Stimulated activated CD4-positive, alpha-beta T cell treated with anti-CD3 and anti-CD28 coated beads, Interleukin-12 subunit alpha, Interleukin-12 subunit beta, amount 100 ng/mL, for 48 hours (primary cell): ENCODE measurements at places on chromosomes 2 and 18.

DNA sequence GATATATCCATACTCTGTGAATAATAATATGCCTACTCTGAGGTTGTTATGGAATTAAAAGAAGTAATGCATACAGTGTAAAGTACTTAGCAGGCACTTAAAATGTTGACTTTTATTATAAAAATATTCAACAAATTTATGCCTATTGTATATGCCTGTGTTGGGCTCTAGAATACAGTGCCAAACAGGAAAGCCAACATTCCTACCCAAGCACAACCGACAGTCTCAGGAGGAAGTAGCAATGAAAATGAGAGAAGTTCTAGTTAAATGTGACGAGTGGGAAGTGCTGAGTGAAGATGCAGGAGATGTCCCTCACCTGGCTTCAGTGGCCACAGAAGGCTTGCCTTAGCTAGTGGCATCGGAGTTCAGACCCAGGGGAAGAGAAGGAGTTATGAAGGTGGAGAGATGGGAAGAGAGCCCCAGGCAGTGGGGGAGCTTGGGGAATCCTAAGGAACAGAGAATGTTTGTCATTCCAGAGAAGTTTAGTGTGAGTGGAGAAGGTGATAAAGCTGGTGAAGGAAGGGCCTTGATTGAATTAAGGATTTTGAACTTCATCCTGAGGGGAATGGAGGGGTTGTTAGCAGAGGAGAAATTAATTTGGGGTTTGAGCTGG is 105.4 kb upstream of the CNGA3 start:
- DNase-seq = no peak

DNA sequence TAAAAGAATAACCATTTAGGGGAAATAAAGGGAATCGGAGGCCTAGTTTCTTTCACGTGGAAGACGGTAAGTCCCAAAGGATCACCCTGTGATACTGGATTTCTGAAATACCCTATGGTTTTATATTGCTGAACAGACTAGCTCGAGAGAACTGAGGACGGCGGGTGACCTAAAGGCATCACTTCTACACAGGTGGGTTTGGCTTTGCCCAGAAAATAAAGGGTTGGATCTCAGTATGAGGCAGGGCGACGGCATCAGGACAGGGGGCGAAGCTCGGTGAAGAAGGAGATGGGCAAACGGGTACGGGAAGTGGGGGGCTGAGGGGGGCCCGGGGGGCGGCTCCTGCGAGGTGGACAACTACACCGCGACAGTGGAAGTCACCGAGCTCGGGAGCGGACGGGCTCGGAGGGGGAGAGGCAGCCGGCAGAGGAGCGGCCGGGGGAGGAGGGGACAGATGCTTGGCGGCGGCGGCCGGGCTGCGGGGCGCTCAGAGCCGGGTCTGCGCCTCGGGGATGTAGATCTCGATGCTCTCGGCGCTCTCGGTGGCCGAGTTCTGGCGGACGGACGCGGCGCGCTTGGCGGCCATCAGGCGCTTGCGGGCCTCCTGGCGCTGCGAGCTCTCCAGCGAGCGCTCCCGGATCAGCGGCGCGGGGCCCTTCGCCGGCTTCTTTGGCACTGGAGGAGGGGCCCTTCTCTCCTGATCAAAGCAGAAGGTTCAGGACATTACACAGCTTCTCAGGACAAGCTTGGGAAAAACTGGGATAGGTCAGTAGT is 48.9 kb downstream of the TGIF1 start:
- DNase-seq = no peak

DNA sequence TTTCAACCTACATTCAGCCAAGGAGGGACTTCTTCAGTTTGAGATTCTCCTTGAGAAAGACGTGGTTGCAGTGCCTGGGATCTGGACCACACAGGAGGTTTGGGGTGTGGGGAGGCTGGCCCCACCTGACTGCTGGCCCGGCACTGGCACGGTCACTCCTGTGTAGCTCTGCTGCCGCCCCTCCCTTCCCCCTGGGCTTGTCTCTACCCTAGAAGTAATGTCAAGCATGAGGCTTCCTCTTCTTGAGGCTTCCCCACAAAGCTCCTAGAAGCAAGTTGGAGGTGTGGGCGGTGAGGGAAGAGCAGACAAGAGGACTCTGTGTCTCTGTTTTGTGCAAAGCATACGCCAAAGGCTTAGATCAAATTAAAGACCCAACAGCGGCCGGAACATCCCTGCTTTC is 8.7 kb downstream of the KLHL29 start:
- DNase-seq = no peak

- no peak for DNase-seq
These were observed 247.3 kb downstream of the NUP35 start for GRCh38 chr2:183371545-183371944.

DNA sequence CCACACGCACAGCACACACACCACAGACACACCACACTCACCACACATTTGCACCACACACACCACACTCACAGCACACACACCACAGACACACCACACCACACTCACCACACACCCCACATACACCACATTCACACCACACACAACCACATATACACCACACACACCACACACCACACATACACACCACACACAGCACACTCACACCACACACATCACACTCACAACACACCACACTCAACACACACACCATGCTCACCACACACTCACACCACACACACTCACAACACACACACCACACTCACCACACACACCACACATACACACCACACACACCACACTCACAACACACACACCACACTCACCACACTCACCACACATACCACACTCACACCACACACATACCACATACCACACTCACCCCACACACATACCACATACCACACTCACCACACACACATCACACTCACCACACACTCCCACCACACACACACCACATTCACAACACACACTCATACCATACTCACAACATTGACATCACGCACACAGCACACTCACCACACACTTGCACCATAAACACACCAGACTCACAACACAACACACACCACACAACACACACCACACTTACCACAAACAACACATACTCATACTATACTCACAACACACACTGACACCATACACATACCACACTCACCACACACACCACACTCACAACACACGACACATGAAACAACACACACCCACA is 60.0 kb downstream of the SDC1 start:
- DNase-seq = no peak

DNA sequence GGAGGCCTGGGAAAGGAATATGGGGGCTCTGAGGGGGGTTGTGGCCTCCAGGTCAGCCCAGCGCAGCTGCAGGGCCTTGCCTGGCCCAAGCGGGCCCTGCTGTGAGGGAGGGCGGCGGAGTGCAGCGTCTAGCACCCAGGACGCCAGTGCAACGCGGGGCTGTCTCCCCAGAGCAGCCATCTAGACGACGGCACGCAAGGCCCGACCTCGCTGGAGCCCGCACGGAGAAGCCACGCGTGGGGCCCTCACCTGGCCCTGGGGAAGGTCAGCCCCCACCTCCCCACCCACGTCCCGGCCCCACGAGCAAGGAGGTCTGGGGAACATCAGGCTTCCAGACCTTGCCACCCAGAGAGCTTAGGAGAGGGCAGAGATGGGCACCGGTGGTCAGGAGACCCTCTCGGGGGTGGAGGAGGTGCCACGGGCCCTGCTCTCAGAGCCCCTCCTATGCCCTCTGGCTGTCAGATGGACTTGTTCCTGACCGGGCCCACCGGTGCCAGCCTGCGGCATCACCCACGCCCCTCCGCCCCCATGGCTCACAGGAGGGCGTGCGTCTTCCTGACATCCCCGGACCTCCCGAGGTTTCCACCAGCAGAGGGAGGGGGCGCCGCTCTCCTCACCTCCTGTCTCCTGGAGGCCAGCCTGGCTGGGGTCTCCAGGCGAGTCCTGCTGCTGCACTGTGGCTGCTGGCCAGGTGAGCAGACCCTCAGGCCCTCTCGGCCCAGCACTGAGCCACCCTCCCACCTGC is 17.0 kb downstream of the GPR35 start:
- no peak for DNase-seq

DNA sequence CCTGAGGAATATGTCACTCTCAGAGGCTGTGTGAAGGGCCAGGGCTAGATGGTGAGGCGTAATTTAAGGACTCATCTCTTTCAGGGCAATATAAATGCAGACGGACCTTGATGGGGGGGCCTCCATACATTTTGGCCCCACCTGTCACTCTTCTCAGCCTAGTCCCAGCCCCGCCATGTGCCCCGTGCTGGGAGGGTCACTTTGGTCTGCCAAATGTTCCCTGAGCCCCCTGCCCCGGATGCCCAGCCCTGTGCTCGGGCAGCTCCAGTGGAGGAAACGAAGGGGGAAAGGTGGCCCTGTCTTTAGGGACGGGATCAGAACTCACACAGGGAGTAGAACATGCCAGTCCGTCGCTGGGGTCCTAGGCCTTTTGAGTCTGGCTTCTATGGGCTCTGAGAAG is 168.6 kb downstream of the KLHL29 start:
- DNase-seq = no peak

DNA sequence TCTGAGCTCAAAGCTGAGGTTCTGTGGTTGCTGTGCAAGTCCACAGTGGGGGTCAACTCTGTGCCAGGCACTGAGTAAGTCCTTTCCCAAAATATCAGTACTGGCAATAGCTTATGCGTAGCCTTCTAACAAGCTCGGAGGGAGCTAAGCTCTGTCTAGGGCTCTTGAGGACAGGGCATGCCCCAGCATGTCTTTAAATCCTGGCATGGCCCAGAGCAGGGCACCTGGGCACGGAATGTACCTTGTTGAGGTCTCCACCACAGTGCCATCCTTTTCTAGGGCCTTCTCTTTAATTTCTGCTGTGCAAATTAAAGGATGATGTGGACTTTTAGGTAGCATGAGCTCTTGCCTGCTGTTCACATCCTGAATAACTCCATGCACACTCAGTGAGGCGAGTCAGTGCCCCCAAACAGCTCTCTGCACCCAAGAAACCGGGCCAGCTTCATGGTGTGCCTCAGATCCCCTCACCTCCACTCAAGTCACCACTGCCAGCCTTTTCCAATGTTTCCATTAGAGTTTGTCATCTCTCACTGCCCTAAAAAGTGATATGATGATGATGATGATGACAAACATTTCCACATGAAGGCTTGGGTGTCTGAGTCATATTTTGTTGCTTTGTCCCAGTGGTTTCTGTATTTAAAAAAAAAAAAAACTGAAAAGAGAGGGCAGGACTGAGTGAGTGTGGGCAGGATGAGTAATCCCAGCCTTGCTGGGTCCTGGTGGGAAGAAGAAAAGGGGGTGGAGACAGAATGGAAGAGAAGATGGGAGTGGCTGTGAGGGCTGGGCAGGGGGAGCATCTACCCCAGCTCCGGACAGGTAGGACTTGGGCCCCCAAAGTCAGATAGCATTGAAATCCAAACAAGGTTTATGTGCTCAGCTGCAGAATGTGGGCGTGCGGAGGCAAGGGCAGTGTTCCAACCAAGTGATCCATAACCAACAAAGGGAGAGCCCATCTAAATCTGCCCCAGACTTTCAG is 78.9 kb downstream of the ZBTB7C start:
- DNase-seq = no peak

DNA sequence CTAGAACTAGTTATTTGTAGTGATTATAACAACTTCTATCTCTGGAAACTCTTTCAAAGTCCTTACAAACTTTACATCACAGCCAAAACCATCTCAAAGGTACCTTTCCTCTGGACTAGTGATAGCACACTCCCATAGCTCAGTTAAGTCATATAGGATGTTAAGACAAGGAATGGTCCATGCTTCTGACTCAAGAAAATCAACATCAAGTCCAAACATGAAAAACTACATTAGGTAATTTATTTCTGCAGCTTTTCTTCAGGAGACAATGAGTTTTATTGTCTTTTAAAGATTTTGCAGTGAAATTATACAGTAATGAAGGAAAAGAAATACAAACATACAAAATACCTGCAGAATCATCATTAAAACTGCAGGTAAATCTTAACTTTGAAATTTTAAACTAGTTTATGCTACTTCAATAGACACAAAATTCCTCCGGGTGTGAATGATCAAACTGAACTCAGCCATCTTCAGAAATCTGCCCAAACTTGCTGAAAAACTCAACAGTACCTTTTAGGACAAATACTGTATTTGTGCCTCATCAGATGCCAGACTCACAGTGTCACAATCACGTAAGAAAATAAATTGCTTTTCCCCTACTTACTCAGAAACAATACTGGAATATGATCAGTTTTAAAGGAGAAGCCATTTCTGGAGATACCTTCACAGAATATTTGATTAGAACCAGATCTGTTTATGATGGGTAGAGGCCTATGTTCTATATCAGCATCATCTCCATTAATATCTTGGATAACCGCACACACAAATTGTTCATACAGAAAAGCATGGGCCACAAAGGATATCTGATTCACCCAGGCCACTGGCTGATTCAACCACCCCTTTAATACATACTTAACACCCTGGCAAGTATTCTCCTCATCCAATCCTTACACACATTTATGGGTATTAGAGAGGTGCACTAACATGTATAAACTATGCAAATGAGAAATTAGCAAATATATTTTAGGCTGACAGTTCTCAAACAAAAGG is 2.6 kb downstream of the TMEM131 start:
- no peak for DNase-seq
